ENCODE measurements at places on chromosomes 7 and 10. TPM values are rescaled to one million over a fixed set of nuclear protein-coding genes. Genes with fewer than 3 reads are reported as not detected.

The ASZ1 gene
- total RNA-seq, result not detected

The IFIT2 gene
- 11.1 TPM for total RNA-seq

The CFAP70 gene
- 6.0 TPM for total RNA-seq

The BCCIP gene
- 38.1 TPM for total RNA-seq

The ABHD11 gene
- total RNA-seq, result 11.5 TPM

The ZNF365 gene
- 19.8 TPM for total RNA-seq

The BCAP29 gene
- total RNA-seq, result 50.5 TPM

The SPDYE5 gene
- total RNA-seq, result not detected

The CALML5 gene
- not detected for total RNA-seq

The CNPY1 gene
- total RNA-seq, result 0.46 TPM

The FAM24B gene
- 6.9 TPM for total RNA-seq

The TMEM130 gene
- total RNA-seq, result 22.6 TPM

The LGI1 gene
- total RNA-seq, result 52.8 TPM

The TFPI2 gene
- 0.92 TPM for total RNA-seq

The ANKRD2 gene
- 0.46 TPM for total RNA-seq

The NPTX2 gene
- 32.1 TPM for total RNA-seq

The NEUROG3 gene
- total RNA-seq, result not detected

The OR13A1 gene
- total RNA-seq, result not detected

The SERPINE1 gene
- total RNA-seq, result 0.23 TPM

The SPDYE11 gene
- total RNA-seq, result not detected

The HOXA2 gene
- not detected for total RNA-seq

The TRIM50 gene
- not detected for total RNA-seq

The GNAI1 gene
- total RNA-seq, result 94.1 TPM

Measured in diencephalon (tissue), 1 donor.